ENCODE measurements at places on chromosomes 6 and 20. TPM values are rescaled to one million over a fixed set of nuclear protein-coding genes. Genes with fewer than 3 reads are reported as not detected.

The JPH2 gene
- total RNA-seq, result 0.83 TPM

The LINC00237 gene
- total RNA-seq, result not detected

- DNase-seq, result no peak
Observed at GRCh38 chr6:127547215-127547614, 28.1 kb upstream of the MTCL3 start.

The CRIP3 gene
- total RNA-seq, result not detected

GRCh38 chr20:60851826-60852704, 400.0 kb upstream of the CDH4 start:
- no peak for DNase-seq

The BHLHE23 gene
- not detected for total RNA-seq

The SLC35D3 gene
- not detected for total RNA-seq

GRCh38 chr6:126337323-126337722, 2.6 kb upstream of the CENPW start:
- peak; percentile 63 for DNase-seq

DNA sequence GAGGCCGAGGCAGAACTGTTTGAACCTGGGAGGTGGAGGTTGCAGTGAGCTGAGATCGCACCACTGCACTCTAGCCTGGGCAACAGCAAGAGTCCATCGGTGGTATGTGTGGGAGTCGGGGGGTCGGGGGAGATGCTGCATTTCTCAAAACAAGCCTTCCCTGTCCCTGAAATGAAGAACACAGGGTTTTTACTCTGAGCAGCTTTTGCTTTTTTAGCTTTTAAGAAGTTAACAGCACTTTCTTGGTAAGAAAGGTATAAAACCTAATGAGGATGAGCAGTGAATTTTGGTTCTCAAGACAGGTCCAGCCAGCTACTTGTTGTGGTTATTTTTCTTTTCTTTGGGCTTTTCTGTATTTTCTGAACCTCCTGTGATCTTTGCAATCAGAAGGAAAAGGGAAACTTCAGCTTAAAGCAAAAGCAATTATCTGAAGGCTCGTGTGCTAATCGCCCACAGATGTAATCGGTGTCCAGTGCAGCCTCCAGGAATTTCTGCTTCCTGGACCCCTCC, 3.7 kb downstream of the RPL10A start:
- no peak for DNase-seq

The HS3ST5 gene
- not detected for total RNA-seq

GRCh38 chr6:122283884-122284283, 115.6 kb upstream of the HSF2 start:
- DNase-seq, result no peak

GRCh38 chr20:1469925-1470571, 3.4 kb upstream of the NSFL1C start:
- peak; percentile 100 for DNase-seq

The EDN1 gene
- total RNA-seq, result 8.6 TPM

DNA sequence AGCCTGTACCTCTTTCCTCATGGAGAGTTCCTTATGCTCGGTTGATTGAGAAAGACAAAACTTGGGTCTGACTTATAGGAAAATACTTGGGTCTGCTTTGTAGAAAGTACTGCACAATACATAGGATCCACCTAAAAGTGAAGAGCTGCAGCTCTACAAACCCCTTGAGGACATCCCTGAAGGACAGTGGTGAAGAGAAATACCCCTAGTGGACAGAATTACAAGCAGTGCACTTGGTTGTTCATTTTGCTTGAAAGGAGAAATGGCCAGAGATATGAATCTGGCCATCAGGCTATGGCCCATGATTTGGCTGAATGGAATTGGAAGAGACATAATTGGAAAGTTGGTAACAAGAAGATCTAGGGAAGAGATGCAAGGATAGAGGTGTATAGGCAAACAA, 8.3 kb downstream of the CD24 start:
- no peak for DNase-seq

The TMEM217 gene
- 1.4 TPM for total RNA-seq

- no peak for DNase-seq
Observed at GRCh38 chr20:48986899-48987298, 59.2 kb upstream of the CSE1L start.

DNA sequence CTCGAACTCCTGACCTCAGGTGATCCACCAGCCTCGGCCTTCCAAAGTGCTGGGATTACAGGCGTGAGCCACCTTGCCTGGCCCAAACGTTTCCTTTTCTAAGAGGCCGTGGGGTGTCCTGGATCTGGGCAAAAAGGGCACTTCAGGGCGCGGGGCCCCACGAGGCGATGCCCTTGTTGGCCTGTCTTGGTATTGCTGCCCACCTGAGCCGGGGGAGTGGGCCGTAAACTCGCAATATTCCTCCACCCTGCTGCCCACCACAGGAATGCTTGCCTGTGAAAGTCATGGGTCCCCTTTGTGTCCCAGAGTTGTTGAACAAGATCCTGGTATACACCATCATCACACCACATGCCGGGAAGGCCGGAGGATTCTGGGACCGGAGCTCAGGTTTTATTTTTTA, 49.0 kb downstream of the SSR1 start:
- no peak for DNase-seq

GRCh38 chr6:154792761-154793160, 59.5 kb downstream of the SCAF8 start:
- peak; percentile 12 for DNase-seq

- DNase-seq, result peak; percentile 89
Observed at GRCh38 chr20:9978397-9979004, 56.3 kb upstream of the ANKEF1 start.

The RRP36 gene
- 114 TPM for total RNA-seq

DNA sequence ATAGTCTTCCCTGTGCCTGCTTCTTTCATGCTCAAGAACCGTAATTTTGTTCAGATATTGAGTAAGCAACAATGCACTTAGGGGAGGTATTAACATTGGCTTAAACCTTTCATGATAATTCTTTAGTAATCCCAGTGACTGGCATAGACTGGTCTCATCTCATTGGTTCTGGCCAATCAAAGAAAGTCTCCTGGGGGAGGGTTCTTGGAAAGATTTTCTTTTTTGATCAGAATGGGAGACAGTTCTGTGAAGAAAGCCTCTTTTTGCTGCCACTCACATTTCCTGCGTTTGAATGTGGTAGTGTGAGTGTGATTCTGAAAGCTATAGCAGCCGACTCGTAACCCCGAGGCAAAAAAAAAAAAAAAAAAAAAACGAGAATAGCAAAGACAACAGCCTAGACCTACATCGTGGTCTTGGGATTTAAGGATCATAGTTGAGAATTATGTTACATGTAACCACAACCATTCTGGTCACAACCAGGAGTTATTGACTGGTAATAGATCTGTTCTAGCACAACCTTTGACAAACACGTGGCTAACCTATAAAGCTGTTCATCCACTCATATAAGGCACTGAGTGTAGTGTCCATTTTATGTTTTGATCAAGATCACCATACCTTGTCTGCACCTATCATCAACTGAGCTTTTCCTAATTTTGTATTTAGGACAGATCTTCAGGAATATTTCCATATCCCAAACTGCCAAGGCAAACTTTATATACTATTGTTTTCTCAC, 15.1 kb upstream of the TMEM217 start:
- DNase-seq, result no peak

- no peak for DNase-seq
Observed at GRCh38 chr20:61045876-61046585, 206.0 kb upstream of the CDH4 start.

The AIF1 gene
- total RNA-seq, result not detected

The RCAN2 gene
- 1.3 TPM for total RNA-seq

Data from IMR-90 (cell line).